ENCODE measurements at places on chromosomes 16 and 17. TPM values are rescaled to one million over a fixed set of nuclear protein-coding genes. Genes with fewer than 3 reads are reported as not detected.

The ARL5C gene
- 0.90 TPM for total RNA-seq

DNA sequence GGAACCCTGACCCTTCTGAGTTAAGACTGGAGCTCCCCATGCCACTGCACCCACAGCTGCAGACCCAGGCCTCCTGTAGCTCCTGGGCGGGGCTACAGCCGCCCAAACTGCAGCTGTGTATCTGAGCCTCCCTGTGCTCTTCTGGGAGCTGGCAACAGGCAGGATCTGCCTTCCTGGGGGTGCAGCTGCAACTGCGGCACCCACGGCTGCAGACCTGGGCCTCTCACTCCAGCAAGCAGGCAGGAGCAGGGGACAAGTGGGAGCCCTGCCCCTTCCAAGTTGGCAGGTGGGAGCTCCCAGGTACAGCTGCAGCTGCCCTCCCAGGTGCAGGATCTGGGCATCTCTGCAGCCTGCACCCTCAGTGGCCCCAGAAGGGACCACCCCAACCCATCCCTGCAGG is 41.5 kb downstream of the SPACA3 start:
- DNase-seq, result no peak

The NUP93 gene
- 72.4 TPM for total RNA-seq

The IL17C gene
- total RNA-seq, result 0.35 TPM

DNA sequence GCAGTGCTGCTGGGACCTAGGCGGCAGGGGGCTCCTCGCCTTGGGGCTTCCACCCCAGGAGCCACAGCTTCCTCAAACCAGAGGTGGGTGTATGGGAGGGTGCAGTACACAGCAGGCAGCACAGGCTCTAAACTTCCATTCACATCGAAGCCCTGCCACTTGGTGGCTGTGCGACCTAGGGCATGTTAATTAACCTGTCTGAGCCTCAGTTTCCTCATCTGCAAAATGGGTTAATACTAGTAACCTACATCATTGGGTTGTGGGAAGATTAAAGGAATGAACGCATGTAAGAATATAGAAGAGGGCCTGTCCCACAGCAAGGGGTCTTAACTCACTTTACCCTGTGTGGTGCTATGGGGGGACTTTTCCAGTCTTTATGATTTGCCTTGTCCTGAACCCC is 26.8 kb upstream of the LHX1 start:
- DNase-seq, result no peak

DNA sequence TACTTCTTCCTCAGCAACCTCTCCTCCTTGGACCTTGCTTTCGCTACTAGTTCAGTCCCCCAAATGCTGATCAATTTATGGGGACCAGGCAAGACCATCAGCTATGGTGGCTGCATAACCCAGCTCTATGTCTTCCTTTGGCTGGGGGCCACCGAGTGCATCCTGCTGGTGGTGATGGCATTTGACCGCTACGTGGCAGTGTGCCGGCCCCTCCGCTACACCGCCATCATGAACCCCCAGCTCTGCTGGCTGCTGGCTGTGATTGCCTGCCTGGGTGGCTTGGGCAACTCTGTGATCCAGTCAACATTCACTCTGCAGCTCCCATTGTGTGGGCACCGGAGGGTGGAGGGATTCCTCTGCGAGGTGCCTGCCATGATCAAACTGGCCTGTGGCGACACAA is 429 bp downstream of the OR2C1 start:
- no peak for DNase-seq

The RASD1 gene
- 2.0 TPM for total RNA-seq

The CETP gene
- total RNA-seq, result 0.18 TPM

DNA sequence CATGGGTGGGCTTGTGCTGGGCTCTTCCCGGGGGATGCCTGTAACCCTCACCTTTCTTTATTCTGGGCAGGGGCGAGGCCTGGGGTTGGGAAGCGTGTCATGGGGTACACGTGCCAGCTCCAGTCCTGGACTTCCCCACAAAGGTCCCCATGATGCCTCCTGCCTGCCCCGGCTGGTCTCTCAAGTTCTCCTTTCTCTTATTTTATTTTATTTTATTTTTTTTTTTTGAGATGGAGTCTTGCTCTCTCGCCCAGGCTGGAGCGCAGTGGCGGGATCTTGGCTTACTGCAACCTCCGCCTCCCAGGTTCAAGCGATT is 8.6 kb downstream of the ATP2A3 start:
- DNase-seq, result no peak

The PDP2 gene
- 16.0 TPM for total RNA-seq

The ZDHHC7 gene
- total RNA-seq, result 38.7 TPM

DNA sequence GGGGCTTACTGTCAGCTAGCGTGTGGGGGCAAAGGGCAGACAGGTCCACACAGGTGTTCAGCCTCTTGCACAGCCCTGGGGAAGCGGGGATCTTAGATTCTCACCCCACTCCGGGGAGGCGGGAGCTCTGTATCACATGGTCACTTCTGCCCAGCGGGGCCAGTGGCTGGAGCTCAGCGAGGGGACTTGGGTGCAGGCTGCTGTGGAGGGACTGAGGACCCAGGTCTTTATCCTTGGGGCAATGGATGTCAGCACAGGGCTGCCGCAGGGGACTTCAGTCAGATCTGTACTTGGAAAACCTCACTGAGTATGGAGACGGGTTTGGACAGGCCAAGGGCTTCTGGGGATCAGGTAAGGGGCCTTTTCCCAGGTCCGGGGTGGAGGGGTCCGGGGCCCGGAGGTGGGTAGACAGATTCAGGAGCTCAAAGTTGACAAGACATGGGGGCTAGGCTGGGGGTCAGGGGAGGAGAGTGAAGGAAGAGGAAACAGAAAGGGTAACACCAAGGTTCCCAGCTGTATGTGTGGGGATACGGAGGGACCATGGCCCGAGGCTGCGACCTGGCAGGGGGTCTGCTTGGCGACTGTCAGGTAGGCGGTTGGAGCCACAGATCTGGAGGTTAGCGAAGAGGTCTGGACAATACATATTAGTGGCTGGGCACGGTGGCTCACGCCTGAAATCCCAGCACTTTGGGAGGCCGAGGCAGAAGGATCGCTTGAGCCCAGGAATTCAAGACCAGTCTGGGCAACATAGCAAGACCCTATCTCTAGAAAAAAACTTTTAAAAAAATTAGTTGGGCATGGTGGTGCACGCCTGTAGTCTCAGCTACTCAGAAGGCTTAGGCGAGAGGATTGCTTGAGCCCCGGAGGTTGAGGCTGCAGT is 15.1 kb upstream of the BAIAP2 start:
- no peak for DNase-seq

- DNase-seq, result no peak
Measured at GRCh38 chr17:45861165-45861564, 16.5 kb downstream of the SPPL2C start.

The MEIOC gene
- not detected for total RNA-seq

The LRRC59 gene
- 41.7 TPM for total RNA-seq

DNA sequence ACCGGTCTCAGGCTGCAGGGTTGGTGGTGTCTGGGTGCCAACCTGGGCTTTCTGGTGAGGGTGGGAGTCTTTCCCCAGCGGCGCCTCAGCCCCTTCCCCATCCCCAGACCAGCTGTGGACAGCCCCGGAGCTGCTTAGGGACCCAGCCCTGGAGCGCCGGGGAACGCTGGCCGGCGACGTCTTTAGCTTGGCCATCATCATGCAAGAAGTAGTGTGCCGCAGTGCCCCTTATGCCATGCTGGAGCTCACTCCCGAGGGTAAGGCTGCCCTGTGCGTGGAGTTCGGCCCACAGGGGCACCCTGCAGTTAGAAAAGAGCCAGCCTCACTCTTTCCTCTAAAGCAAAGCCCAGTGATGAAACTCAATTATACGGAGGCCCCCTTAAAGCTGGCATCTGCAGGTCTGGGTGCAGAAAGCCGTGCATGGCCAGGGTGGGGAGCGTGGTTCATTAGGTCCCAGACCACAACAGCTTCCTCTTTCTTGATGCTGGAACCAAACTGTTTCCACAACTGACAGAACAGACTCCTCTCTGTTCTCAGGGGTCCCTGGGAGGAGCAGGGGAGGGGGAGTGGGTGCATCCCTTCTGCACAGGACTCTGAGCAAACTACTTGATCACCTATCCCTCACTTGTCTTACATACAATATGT is 10.7 kb downstream of the GUCY2D start:
- no peak for DNase-seq

GRCh38 chr16:28505489-28506137 is 1.0 kb downstream of the IL27 start:
- DNase-seq, result no peak

DNA sequence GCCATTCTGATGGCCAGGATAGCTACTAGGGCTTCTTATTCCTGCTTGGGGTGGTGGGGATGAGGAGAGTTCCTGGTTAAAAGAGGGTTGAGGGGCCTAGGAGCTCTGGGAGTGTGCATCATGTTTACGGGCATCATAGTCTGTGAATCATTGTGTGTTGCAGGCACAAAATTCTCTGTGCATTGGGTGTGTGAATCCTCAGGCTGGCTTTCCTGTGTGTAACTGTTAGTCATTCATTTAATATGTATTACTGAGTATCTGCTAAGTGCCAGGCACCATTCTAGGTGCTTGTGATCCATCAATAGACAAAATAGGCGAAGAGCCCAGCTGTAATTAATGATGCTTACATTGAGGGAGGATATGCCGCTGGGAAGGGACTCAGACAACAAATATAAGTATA is 5.8 kb downstream of the PPY start:
- DNase-seq, result no peak

- DNase-seq, result no peak
Measured at GRCh38 chr16:73232555-73233328, 184.8 kb upstream of the ZFHX3 start.

All from T-cell (primary cell).